Midbrain (tissue), 1 donor: ENCODE measurements at places on chromosomes 1 and 21.

GRCh38 chr1:66364578-66365391 lies 169.2 kb upstream of the SGIP1 start:
- no peak for DNase-seq

- DNase-seq, result no peak
These were observed 182.7 kb downstream of the HMCN1 start for GRCh38 chr1:185916861-185917260.

DNA sequence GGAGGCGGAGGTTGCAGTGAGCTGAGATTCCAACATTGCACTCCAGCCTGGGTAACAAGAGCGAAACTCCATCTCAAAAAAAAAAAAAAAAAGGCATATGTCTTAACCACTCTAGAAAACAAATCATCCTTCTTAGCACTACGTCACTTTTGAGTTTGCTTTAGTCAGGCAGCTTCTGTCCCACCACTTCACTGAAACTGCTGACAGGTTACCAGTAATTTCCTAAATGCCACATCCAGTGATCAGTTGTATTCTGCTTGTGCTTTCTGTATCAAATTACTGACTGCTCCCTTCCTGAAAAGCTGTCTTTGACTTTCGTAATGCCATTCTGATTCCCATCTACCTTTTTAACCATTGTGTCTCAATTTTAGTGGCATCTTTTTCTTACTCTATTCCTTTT lies 21.7 kb downstream of the RCOR3 start:
- DNase-seq, result no peak

- DNase-seq, result peak; percentile 76
These were observed 60.3 kb downstream of the CD46 start for GRCh38 chr1:207811920-207812720.

DNA sequence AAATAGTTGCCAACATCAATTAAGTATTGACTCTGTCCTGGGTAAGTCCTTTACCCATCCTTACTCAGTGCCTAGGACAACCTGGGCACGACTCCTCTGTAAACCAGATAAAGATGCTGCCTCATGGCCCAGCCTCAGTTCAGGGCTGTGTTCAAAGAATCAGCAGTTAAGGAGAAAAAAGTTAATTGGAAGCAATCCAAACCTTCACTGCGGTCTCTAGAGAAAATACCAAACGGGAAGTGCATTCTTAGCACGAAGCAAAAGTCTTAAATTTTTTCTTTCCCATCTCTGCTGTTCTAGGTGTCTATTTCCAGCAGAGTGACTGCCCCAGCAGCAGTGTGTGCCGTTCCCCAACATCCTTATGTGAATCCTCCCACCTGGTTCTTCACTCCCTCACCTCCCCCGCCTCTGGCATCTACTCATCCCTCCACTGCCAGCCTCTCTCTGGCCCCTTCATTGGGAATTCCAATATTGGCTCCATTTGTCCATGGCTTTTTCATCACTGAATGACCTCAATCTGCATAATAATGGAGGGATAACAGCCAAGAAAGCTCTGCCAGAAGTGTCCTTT lies 23.2 kb downstream of the KANK4 start:
- DNase-seq, result no peak

DNA sequence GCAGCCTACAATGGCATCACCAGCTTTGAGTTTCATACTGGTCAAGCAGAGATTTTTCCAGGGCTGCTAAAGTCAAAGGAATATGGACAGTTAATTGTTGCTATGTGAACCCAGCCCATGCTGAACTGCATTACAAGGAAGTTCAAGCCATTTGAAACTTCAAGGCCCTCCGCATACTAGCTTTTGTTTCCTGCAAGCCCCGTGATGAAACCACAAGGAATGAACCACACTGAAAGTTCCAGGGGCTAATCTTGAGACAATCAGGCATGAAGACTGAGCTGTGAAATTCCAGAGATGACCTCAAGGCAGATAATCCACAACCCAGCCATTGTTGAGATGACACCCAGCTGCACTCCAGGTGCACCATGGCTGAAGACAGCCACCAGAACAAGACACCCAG lies 180.8 kb downstream of the C1orf21 start:
- no peak for DNase-seq

DNA sequence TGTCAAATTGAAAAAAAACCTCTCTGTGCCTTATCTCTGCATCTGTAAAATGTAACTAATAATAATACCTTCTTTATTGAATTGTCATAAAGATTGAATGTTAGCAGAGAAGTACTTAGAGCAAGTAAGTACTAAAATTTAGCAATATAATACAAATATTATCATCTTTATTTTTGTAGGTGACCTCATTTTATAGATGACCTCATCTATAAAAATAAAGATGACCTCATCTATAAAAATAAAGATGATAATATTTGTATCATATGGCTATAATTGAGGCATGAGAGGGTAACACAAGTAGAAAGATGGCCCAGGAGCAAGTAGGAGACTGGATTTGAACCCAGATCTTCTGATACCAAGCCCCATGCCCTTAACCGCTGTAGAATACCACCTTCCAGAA lies 193.2 kb upstream of the FOXD3 start:
- DNase-seq, result no peak

GRCh38 chr1:222048094-222048595 lies 306.3 kb upstream of the DUSP10 start:
- no peak for DNase-seq

DNA sequence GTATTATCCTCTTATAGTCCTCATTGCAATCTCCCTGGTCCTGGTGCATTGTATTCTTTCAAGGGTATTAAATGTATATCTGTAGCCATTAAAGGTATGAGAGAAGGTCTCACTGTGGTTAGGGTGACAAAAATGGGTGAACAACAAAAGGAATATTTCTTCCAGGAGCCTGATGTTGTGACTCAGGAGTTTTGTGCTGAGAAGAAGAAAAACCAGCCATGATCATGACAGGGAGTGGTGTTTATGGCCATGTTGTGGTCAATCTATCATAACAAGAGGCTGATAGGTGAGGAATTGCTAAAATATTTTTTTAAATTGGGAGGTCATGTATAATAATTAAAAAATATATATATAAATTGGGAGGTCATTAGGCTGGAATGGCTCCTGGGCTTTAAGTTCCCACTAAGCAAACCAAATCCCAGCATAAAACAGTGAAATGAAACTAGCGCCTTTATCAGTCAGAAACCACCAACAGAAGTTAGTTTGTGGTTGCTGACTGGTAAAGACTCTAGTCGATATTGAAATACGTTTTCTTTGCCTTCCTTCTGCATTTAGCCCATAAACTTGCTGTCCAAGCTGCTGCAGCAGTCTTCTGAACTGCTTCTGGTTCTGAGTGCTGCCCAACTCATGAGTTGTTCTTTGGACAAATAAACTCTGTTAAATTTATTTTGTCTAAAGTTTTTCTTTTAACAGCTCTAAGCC lies 60.3 kb downstream of the TBX19 start:
- no peak for DNase-seq

DNA sequence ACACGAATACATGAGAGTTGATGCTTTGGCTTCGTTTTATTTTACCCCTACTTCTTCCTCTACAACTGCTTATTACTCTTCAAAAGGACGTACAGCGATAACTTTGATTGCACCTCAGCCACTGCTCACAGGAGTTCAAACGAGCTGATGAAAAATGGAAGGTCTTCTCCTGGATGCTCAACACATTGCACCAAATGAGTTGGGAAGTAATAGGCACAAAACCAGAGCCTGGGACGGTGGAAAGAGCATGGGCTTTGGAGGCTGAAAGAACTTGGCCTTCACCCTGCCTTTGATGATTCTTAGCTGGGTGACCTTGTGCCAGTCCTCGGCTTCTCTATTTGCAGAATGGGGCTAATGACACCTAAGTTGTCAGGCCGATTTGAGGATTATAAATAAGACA lies 4.8 kb downstream of the CD53 start:
- DNase-seq, result no peak

GRCh38 chr1:155329980-155330598 lies 9.4 kb downstream of the RUSC1 start:
- DNase-seq, result no peak

DNA sequence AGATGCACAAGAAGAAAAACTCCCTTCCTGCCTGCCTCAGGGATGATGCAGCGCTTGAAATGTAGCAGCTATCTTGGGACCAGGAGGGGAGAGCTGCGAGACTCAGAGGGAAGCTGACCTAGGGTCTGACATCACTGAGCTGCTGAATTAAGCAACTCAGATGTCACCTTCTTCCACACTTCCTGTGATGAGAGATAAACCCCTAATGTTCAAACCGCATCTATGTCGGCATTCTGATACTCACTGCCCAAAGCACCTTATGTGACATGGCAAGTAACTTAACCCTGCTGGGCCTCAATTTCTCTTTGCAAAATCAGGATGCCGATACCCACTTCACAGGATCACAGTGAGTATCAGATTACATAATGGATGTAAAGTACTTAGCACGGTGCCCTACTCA lies 9.1 kb upstream of the AK2 start:
- DNase-seq, result no peak

GRCh38 chr1:117127795-117128194 lies 6.2 kb upstream of the TRIM45 start:
- no peak for DNase-seq

DNA sequence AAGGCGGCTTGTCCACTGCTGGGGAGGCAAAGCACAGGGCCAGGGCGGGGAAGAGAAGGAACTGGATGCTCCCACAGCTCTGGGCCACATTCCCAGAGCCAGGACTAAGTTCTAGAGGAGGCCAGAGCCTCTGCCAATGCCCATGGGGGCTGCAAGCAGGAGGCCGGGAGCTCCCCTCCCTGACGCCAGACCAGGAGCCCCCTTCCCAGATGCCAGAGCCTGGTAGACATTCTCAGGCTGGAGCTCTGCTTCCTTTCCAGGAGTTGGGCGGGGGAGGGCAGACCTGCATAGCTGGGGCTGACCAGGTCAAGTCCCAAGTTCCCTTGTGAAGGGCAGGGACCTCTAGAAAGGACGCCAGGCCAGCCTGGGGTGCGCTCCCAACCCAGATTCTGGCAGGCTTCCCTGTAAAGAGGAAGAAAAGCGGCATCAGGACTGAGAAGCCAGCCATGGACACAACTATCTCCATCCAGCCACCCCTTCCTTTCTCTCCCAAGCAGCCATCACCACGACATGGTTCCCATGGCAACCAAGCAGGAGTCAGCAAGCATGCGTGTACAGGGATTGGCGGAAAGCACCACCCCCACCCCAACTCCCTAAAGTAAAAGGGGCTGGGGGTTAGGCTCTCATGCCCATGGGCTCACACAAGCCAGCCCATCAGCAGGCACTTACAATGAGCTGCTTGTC lies 13.4 kb downstream of the KIF21B start:
- peak; percentile 59 for DNase-seq

DNA sequence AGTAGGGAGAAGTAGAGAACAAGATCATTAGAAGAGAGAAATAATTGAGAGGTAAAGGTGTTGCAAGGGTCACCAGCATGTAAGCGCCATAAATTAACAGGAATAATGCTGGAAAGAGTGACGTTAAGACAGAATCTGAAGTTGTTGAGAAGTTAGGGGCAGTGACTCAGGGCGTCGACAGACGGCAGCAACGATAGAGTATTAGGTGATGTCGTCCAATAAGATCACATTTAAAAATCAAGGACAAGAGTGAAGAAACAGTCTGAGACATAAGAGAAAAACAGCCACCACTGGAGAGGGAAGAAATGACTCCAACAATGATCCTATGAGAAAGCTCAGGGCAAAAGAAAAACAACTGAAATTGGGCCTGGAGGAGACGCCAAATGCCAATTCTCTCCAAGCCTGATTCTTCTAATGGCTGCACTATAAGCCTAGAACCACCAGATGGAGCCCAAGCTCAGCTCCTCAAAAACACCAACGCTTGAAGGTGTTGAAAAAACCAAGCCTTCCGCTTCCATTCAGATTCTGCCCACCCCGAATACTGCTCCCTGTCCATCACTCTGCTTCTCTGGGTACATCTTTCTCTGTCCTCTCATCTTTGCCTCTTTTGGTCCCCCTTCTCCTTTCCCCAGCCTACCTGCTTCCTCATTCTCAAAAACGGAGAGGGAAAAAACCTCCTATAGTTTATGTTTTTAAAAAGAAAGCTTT lies 70.0 kb downstream of the LUZP1 start:
- DNase-seq, result peak; percentile 77

GRCh38 chr1:56301791-56302190 lies 277.6 kb downstream of the PLPP3 start:
- DNase-seq, result no peak

GRCh38 chr1:212554401-212554800 lies 54.2 kb upstream of the ATF3 start:
- DNase-seq, result no peak

DNA sequence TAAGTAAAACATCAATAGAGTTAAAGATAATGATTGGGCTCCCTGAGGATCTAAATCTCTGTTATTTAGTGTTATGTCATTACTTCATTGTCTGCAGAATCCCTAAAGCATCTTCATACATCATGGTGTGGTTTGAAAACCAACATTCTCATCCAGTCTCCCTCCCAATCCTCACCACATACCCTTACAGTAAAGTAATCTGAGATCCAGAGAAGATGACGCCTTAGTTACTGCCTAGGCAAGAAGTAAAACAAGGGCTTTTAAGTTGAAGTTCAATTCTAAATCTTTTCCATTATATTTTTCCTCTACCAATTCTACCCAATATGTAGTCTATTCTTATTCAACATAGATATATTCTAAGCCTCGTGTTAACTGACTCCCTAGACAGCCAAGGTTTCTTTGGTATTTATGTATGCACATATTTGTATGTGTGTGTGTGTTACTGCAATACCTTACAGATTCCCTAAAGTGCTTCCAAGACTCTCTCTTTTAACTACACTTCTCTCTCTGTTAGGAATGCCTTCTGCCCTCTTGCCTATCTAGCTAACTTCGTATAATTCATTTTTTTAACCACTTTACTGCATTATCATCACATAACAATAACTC lies 17.3 kb downstream of the DPH5 start:
- no peak for DNase-seq
